ENCODE measurements at places on chromosomes 1 and 21.

DNA sequence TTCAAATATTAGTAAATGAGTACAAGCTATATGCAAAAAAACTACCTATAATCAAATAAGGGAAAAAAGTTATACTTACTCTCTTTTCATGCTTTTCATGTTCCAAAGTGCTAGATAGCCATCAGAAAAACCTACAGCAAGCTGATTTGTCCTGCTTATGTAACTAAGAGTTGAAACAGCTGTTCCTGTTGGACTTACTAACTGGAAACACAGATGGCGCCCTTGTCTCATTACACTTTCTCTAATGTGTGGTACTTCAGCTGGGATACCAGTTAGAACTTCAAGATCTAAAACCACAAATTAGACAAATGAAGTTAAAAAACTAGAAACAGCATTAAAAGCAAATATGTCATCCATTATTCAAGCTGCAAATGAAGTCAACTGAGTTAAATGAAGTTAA, 24.3 kb downstream of the AHCTF1 start:
- no peak for DNase-seq

- DNase-seq, result peak; percentile 76
These were observed 3.9 kb upstream of the CD58 start for GRCh38 chr1:116574581-116575291.

GRCh38 chr1:240170806-240171205, 79.1 kb downstream of the FMN2 start:
- DNase-seq, result no peak

- DNase-seq, result no peak
These were observed 40.0 kb downstream of the PDC start for GRCh38 chr1:186420923-186421322.

- no peak for DNase-seq
These were observed 17.4 kb downstream of the PDXK start for GRCh38 chr21:43736224-43736883.

DNA sequence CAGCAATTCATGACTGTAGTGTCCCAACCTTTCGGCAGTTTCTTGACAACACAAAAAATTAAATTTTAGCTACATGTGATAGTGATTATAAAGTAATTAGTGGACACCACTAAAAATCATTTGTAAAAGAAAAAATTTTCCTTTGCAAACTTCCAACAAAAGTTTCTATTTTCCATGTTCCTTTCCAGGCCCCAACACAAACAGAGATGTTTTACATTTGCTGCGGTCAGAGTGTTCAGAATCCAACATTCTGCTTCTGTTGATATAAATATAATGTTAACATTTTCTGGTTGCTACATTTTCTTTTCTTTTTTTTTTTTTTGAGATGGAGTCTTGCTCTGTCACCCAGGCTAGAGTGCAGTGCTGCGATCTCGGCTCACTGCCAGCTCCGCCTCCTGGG, 54.9 kb upstream of the WLS start:
- no peak for DNase-seq

DNA sequence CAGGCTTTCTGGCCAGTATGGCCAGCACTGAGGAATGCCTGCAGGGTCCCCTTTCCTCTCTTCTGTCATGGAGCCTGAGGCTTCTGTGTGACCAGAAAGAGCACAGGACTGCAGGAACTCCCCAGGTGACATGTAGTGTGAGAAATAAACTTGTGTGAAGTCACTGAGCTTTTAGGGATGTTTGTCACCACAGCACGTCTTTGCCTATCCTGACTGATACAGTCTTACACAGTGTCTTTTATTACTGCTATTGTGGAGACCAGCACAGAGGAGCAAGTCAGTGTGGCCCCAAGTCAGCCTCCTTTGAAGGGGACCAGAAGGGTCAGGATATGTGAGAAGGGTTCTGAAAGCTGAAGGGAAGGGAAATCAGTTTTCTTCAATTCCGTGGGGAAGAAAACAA, 102.5 kb downstream of the LAMC2 start:
- no peak for DNase-seq

DNA sequence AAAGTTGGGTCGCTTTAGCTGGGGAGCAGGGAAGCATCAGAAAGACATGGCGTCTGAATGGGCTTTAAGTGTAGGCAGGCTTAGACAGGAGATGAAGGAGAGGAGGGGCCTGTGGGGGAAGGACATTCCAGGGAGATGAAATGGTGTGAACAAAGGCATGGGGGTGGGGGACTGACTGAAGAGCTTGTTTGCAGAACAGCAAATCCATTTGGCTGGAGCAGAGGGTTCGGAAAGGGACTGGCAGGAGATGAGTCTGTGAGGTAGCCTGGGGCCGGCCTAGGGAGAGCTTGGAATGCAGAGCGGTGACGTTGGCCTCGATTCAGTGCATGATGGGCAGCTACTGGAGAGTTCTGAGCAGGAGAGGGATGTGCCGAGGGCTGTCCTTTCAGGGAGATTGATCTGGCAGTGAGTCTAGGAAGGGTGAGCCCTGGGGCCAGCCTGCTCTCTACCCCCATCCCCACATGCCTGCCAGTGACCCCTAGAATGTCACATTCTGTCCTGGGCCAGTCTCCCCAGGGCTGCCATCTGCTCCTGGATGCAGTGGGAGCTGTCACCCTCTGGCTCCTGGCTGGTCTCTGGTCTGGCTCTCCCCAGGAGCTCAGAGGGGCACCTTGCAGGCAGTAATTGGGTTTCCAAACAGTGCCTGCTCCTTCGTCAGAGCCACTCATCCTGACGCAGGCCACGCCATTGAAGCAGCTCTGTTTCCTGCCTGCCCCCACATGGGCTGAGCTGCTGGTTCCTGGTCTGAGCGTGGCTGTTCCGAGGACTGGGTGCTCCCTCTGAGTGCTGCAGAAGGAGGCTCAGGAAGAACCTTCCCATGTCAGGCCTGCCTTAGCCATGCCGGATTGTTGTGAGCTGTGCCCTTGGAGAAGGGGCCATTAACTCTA, 22.3 kb upstream of the TMEM222 start:
- DNase-seq, result no peak

- no peak for DNase-seq
These were observed 21.0 kb downstream of the SLC37A1 start for GRCh38 chr21:42534421-42535378.

DNA sequence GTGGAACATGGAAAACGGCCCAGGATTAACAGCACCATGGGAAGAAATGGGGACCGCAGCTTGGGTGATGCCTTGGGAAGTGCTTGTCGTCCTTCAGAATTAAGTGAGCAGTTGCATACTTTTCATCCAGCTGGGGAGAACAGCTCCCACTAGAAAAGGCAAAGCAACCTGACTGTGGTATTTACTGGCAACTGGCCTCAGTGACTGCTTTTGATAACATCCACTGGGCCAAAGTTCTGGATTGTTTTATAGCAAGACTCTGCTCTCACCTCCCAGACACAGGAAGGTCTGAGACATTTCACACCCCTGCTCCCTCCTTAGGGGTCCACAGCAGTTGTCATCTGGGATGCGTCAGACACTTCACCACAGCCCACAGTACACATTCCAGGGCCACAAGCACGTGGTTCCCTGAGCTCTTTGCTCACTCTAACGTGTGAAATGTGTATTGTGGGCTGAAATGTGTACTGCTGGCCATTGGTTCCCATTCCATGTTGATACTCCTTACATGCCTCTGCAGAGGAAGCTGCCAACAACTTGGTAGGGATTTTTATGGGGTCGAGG, 6.6 kb downstream of the PAPPA2 start:
- no peak for DNase-seq

GRCh38 chr1:3033790-3034090, 12.5 kb downstream of the ACTRT2 start:
- DNase-seq, result no peak

All from activated CD4-positive, alpha-beta memory T cell treated with anti-CD3 and anti-CD28 coated beads for 36 hours (primary cell).